PC-9 (cell line): ENCODE measurements at places on chromosomes 5 and 9. TPM values are rescaled to one million over a fixed set of nuclear protein-coding genes. Genes with fewer than 3 reads are reported as not detected.

DNA sequence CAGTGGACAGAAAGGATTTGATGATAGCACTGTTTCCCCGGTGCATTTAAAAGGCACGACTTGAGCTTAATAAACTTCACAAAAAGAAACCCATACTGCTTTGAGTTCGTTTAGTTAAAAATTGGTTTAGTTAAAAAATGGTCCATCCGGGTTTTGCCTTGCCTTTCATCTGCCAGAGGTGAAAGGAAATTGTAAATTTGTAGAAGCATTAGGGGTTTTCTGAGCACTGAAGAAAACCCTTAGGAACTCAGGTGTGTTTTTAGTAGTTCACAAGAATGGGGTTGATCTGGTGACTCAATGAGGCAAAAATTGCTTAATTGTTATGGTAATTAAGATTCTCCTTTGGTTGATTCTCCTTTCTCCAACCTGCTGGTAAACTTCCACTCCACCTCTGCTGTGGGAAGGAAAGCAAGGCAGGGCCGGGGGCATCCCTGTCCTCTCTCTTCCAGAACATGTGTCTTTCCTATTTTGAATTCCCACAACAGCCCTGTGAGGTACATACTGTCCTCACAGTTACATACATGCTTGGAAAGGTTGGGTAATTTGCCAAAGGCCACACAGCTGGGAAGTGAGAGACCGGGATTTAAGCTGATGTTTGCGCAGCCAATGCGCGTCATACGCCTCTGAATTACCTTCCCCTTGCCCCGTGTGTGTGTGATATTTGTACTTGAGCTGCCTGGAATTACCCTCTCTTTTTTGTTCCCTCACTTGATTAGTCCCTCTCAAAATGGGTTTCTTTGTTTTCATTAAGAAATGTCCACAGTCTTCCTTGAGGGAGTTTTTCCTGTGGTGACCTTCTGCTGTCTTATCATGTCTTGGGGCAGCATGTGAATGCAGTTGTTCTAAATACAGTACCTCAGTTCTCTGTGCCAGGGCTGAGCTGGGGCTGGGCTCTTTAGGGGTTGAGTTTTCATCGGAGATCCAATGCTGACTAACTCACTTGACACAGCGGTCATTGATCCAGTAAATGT lies 94.4 kb downstream of the ARHGAP26 start:
- no peak for DNase-seq
- no peaks in the 10 kb centered on the region for H3K36me3 ChIP-seq
- no peak overlapping the region for H3K27ac ChIP-seq
- peaks cover 31% of the 10 kb centered on the region for H3K4me1 ChIP-seq

DNA sequence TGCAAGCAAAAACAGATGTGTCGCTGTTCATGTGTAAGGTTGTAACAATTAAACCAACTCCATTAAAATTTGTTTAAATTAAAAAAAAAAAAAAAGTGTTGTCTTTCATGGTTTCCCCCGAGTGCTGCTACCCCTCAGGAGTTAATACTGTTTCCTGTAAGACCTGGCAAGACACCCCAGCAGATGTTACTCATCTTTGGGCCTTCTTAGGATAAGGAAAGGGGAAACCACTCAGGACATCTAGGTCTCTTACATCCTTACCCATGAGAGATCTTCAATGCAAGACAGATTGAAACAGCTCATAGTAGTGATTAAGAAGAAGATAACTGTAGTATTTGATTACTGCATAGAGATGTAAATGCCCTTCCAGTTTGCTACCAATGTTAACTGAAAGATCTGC lies 33.5 kb upstream of the F2R start:
- H3K4me1 ChIP-seq, result no peaks in the 10 kb centered on the region
- DNase-seq, result no peak
- H3K27me3 ChIP-seq, result no peaks in the 10 kb centered on the region
- no peak overlapping the region for H3K27ac ChIP-seq
- H3K36me3 ChIP-seq, result no peaks in the 10 kb centered on the region
- no peak overlapping the region for H3K4me3 ChIP-seq

IL13 gene
- total RNA-seq, result not detected in 2 replicates

OLFML2A gene
- 5.7 and 9.0 TPM in 2 replicates for total RNA-seq

GRCh38 chr9:127910613-127911205 lies 6.1 kb downstream of the ST6GALNAC4 start:
- no peak for DNase-seq
- H3K4me3 ChIP-seq, result no peak overlapping the region
- no peak overlapping the region for H3K27ac ChIP-seq

EPB41L4A gene
- 9.4 and 13.4 TPM in 2 replicates for total RNA-seq

DNA sequence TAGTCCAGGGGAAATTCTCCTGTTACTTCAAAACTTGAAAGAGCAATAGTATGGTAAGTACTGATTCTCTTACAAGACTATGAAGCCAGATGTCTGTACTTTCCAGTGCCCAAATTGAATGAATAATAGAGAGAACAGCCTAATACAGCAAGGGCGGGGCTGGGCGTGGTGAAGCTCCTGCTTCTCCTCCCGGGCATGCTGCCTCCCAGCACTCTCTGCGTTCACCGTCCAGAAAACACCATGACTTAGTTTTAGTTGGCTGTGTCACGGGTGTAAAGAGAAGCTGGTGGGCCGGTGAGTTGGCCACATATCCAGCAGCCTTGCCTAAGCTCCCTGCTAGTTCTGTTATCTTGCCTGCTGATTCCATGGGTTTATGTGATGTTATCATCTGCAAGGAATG lies 40.7 kb upstream of the ADAMTS2 start:
- H3K27me3 ChIP-seq, result peaks cover 85% of the 10 kb centered on the region
- no peaks in the 10 kb centered on the region for H3K36me3 ChIP-seq
- no peak for DNase-seq
- H3K4me3 ChIP-seq, result no peak overlapping the region
- no peak overlapping the region for H3K27ac ChIP-seq
- H3K4me1 ChIP-seq, result no peaks in the 10 kb centered on the region

DNA sequence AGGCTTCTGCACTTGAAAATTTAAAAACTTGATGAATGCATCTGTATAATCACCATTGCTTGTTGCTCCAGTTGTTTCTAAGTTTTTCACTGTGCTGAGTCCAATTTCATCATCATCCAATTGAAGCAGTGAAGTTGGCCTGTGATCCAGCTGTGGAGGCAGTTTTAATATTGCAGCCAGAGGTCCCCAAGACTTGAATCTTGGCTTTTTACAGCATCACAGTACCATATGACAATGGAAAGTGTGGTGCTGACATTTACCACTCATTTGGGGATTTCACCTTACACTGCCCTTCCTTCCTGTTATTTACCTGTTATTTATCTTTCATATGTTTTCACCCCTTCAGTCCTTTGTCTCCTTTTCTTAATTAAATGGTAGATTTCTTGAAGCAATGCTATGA lies 76.2 kb upstream of the SPIN1 start:
- no peak overlapping the region for H3K4me3 ChIP-seq
- no peaks in the 10 kb centered on the region for H3K4me1 ChIP-seq
- no peaks in the 10 kb centered on the region for H3K36me3 ChIP-seq
- no peak overlapping the region for H3K27ac ChIP-seq
- no peak for DNase-seq

NFIB gene
- 29.0 and 35.1 TPM in 2 replicates for total RNA-seq

- DNase-seq, result no peak
- no peaks in the 10 kb centered on the region for H3K4me1 ChIP-seq
- H3K27me3 ChIP-seq, result no peaks in the 10 kb centered on the region
- no peaks in the 10 kb centered on the region for H3K36me3 ChIP-seq
These were observed 209.3 kb upstream of the PPP1R2B start for GRCh38 chr5:156640691-156641241.

NFX1 gene
- total RNA-seq, result 14.9 and 15.0 TPM in 2 replicates

GLRX gene
- total RNA-seq, result 23.0 and 25.5 TPM in 2 replicates

CNTNAP3B gene
- total RNA-seq, result 0.24 TPM in 1 of 2 replicates, not detected in the other

GRCh38 chr9:104907278-104907951 lies 20.5 kb downstream of the ABCA1 start:
- no peaks in the 10 kb centered on the region for H3K27me3 ChIP-seq
- H3K36me3 ChIP-seq, result 0 out of 2 replicates have a peak, but pooled peaks cover 6% of the 10 kb centered on the region
- DNase-seq, result no peak

DNA sequence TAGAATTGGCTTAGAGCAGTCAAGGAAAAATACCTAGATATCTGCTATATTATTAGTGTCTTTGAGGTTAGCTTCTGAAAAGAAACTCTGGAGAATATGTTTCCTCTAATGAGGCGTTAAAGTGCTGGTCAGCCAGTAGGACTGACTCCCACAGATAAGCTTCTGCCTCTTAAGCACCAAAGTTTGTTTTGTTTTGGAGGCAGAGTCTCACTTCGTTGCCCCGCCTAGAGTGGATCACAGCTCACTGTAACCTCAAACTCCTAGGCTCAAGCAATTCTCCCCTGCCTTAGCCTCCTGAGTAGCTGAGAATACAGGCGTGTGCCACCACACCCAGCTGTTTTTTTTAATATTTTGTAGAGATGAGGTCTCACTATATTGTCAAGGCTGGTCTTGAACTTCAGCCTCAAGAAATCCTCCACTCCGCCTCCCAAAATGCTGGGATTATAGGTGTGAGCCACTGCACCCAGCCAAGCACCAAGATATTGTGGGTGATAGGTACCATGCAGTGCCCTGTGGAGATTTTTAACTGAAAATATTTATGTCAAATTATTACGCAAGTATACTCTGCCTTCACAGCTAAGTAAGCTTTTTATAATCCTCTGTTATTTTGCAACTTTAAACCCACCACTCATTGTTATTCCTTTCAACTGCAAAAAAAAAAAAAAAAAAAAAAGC lies 24.7 kb upstream of the TMEM171 start:
- no peak for DNase-seq
- H3K36me3 ChIP-seq, result no peaks in the 10 kb centered on the region
- no peak overlapping the region for H3K27ac ChIP-seq
- peaks cover 21% of the 10 kb centered on the region for H3K4me1 ChIP-seq

- H3K4me3 ChIP-seq, result no peak overlapping the region
- no peak overlapping the region for H3K27ac ChIP-seq
- no peaks in the 10 kb centered on the region for H3K36me3 ChIP-seq
- no peaks in the 10 kb centered on the region for H3K27me3 ChIP-seq
These were observed 55.2 kb upstream of the SHISAL2B start for GRCh38 chr5:64634997-64635686.

DNA sequence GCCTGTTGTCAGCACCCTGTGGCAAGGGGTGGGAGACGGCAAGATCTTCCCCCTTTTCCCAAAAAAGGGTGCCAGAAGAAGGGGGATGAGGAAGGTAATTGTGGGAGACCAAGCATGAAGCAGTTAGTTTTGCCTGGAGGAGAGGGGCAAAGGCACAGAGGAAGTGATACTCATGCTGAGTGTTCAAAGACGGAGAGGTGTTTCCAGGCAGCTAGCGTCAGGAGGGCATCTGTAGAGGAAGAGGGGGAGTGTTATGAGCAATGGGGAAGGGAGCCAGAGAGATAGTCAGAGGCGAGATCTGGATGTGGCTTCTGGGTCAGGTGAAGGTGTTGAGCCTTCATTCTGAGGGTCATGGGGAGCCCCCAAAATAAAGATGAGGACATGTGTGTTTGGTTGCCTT lies 26.9 kb upstream of the ADAM19 start:
- no peaks in the 10 kb centered on the region for H3K36me3 ChIP-seq
- no peak for DNase-seq
- peaks cover 57% of the 10 kb centered on the region for H3K4me1 ChIP-seq
- no peak overlapping the region for H3K4me3 ChIP-seq
